ENCODE measurements at places on chromosomes 7 and 10.
A peak's percentile ranks its signal among the peaks of the same experiment; 100 is the strongest.

DNA sequence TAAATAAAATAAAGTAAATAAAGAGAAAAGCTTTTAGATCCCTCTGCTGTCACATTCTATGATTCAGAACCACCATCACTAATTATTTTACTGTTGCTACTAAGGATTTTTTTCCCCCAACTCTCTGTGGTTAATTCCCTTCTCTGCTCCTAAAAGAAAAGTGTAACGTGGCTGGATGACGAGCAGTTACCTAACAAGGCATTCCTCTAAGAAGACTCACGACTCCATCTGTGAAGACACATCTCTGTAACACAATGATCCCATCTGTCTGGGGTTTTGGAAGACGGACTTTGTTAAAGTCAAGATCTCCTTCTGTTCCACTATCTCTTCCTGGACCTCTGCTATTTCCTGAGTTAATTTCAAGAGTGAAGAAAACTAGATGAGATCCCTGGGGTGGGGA lies 179.9 kb downstream of the SFMBT2 start:
- DNase-seq = no peak

DNA sequence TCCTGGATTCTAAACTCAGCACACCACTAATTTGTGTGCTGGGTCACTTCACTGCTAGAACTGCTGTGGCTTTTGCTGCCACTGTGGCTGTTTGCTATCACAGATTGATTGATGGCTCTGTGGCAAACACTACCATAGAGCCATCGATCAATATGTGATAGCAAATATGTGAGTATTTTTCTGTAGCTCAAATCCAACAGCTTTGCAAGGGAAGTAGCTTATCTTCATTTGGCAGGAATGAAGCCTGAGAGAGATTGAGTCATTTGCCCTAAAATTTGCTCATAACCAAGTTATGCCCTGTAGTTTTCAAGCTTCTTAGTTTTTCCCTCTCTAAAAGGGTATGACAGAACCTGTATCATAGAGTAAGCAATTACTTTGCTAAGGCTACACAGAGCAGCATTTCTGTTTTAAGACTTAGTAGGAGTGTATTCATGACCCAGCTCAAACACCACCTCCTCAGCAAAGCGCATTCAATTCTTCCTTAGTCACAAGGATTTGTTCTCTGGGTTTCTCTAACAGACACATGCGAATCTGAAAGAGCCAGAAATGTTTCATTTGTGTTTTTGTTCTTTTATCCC lies 43.1 kb downstream of the MINPP1 start:
- DNase-seq = no peak

GRCh38 chr7:79570903-79571302 lies 117.4 kb upstream of the MAGI2 start:
- no peak for DNase-seq

DNA sequence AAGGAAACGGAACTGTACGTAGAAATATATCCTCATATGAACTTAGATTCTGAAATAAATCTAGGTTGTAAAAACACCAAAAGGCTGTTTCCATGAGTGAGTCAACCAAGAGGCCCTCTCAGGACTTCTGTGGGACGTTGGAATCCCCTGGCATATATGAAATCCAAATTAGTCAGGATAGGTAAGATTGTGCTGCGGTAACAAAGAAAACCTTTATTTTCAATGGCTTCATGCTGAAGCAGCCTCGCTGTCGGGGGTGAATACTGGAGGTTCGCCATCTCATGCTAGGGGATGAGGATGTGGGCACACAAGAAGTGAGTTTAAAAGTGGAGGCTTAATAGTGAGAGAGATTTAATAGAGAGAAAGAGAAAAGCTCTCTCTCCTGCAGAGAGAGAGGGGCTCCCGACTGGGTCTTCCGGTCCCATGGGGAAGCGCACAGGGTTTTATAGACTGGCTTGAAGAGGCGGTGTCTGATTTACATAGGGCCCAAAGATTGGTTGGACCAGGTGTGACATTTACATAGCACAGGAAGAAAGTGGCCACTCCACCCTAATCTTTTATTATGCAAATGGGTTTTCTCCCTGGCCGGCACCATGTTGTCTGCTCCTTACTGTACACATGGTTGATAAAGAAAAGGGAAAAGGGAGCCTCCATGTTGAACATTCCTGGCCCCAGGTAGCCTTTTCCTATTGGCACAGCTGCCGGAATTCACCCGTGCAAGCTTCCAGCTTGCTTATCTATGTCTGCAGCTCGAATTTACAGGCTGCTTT lies 52.3 kb upstream of the SEPHS1 start:
- no peak for DNase-seq

DNA sequence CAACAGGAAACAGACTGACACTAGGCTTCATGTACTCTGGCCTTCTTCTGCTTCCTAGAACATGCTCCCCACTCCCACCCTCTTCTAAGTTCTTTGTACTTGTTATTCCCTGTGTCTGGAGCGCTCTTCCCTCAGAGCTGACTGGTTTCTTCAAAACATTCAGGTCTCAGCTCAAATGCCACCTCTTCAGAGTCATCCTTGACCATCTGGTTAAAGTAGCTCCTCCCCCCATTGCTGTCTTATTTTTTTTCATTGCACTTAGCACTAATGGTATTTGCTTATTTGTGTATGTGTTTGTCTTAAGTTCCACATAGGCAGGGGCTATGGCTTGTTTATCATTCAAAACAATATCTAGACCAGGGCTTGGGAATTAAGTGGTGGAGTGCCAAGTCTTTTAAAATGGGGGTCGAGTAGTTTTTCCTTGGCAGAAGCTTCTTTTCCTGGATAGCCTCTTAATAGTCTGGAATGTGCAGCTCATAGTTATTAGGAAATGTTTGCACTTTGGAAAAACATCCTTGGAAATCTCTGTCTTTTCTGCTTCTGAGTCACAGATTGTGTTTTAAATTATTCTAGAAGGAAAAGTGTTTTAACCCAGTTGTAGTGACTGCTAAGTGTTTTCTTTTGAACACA lies 60.0 kb downstream of the RALA start:
- DNase-seq = no peak

GRCh38 chr10:34295142-34295548 lies 520.0 kb downstream of the PARD3 start:
- DNase-seq = no peak

DNA sequence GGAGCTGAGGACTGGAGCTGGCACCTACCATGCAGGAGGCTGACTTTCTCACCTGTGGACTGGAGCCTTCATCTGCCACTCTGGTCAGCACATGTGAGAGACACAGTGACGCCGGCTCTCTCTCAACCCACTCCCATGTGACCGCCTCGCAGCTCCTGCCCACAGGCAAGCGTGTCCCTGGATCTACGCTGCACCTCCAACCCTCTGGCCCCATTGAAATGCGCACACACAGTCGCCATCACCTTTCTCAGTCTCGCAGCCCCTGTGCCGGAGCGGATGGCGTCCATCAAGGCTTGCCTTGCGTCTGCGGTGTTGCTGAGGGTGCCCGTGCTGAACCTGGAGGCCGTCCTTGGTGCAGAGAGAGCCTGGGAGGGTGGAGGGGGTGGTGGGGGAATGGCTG lies 242.2 kb upstream of the GRB10 start:
- no peak for DNase-seq

GRCh38 chr7:2897023-2897422 lies 52.9 kb upstream of the GNA12 start:
- no peak for DNase-seq

DNA sequence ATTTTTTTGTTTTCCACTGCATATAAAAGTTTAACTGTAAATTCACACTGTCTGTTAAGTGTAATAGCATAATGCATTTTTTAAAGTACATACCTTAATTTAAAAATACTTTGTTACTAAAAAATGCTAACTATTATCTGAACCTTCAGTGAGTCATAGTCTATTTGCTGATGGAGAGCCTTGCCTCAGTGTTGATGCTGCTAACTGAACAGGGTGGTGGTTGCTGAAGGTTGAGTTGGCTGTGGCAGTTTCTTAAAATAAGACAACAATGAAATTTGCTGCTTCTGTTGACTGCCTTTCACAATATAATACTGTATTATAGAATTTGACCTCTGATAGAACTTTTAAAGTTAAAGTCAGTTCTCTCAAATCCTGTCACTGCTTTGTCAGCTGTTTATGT lies 72.3 kb upstream of the GATAD1 start:
- no peak for DNase-seq

GRCh38 chr7:30459591-30460245 lies 18.9 kb downstream of the NOD1 start:
- no peak for DNase-seq

GRCh38 chr10:125144693-125145623 lies 15.4 kb downstream of the CTBP2 start:
- DNase-seq = no peak

DNA sequence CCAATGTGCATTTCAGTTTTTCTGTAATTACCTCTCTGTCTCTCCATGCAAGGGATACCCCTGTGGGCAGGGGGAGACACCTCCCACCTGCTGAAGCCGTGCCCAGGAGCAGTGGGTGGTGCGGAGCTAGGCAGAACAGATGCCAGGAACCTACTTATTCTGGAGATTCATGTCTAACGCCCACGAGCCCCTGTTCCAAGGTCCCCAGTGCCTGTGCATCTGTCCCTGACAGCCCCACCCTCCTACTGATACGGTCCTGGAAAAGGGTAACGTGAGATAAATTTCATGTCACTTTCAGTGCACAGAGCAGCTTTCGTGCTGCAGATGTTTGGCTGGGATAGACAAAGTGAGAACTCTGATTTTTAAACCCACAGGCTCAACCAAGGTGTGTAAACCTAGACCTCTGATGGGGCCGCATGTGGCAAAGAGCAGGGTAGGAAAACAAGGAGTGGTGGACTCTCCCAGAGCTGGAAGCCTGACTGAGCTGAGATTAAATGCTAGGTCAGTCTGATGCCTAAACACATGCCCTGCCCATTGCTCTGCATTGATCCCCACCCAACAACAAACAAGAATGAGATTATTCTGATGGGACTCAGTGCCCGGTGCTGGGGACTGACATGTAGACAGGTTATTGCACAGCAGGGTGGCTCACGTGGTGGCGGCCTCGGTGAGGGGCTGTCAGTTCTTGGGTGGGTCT lies 123.6 kb upstream of the GDF10 start:
- DNase-seq = no peak

DNA sequence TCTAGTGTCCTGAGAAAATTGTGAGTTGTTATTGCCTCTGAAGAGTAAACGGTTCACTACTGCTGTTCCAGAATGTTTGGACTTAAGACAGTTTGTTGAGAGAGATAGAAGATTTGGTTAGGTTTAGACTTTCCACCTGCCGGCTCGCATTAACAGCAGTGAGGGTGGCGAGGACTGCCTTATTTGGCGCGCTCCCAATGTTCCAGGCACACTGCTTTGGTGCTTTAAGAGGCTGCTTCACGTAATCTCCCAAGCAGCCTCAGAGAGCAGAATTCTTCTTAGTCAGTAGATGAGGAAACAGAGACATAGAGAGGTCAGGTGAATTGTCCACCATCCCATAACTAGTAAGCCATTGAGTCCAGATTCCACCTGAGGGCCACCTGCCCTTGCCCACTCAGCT lies 41.1 kb downstream of the GLRX3 start:
- no peak for DNase-seq

DNA sequence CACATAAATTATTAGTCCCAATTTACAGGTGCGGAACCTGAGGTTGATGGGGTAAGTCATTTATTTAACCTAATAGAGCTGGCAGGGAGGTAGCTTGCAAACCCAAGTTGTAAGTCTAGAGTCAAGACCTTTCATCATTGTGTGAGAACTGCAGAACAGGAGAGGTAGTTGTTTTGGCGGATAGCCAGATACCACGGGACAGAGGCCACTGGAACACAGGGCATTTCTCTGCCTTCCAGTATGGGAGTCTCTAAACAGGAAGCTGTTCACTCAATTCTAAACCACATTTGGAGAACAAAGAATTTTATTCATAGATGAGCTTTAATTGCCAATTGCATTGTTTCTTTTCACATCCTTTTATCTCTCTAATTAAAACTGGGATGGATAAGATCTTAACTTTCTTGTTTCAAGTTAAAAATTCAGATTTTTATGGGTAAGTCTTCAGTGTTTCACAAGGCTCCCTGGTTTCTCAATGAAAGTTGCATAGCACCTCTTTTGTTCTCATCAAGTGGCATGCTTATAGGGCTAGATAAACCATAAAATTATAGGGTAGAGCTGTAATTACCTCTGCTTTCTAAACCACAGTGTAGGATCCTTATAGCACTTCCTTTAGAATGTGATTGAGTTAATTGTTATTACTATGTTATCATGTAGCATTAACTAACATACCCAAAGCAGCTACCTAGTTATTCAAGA lies 489.0 kb downstream of the GATA3 start:
- DNase-seq = no peak

DNA sequence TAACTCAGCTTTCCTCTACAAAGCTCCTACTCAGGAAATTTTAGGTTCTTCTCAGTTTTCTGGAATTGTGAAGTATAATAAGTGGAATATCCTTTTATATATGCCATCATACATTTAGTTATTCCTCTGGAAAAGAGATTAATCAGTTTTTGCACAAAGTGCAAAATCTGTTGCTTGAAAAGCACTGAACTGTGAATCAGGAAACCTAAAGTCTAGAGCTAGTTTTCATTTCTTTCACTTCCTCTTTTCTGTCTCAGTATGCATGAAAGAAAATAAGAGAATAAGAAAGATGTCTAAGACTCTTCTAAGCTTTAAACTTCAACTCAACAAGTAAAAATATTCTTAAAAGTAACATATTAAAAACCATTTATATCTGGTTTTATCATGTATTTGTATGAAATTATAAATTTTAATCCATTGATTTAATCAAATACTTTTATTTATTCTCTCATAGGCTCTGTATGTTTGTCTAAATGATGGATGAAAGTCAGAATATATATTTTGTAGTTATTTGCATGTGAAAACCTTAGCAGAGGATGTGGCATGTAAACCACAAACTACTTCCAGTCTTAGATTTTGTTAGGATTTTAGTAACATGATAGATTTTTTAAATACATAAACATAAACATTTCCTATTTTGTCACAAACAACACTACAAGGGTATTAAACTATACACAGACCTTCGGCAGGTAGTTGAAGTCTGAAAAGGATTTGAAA lies 1073.0 kb downstream of the XPNPEP1 start:
- DNase-seq = no peak

GRCh38 chr7:13832346-13832745 lies 157.1 kb downstream of the ETV1 start:
- DNase-seq = no peak

GRCh38 chr10:92290076-92290836 lies 622 bp downstream of the CPEB3 start:
- peak; percentile 27 for DNase-seq

- no peak for DNase-seq
These were observed 456.2 kb downstream of the REEP3 start for GRCh38 chr10:63977329-63977923.

DNA sequence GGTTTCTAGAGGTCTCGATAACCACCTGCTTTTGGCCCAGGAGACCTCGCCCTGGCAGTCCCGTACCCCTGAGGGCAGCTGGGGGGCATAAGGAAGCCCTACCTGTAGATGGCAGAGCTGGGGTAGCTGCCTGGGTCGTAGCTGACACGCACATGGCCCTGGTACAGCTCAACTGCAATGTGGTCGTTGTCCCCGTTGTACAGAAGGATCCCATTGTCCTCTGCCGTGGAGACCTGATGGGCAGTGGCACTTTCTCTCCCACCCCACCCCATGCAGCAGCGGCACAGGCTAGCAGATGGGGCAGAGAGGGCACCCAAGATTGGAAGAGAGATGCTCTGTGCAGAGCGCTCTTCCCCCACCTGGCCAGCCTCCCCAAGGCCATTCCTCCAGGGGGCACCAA lies 172.5 kb downstream of the LCOR start:
- DNase-seq = no peak
